ENCODE measurements at places on chromosomes 16 and 17.

- no peak for DNase-seq
Observed at GRCh38 chr16:86773354-86773715, 195.0 kb downstream of the FOXL1 start.

DNA sequence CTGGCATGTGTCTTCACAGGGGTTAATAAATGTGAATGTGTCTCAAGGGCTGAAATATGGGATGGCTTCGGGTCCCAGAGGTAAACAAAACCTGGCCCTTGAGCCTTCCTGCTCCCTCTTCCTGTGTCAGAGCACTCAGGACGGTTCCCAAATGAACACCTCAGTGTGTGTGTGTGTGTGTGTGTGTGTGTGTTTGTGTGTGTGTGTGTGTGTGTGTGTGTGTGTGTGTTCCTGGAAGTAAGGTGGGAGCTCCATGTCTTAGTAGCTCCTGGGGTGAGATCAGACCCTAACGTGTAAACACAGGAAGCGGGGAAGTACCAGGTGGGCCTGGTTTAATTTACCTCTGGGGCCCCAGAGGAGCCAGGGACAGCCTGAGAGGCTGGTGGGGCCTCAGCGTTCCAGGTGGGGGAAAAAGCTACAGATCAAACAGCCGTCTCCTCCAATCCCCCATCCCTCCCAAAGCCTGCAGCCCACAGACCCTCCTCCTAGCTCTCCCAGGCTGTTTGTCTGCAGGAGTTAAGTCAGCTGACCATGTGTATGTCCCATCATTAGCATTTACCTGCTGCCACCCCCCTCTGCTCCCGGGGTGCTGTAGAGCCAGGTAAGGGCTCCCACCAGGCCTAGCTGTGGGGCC is 6.1 kb downstream of the KIF19 start:
- DNase-seq = no peak

DNA sequence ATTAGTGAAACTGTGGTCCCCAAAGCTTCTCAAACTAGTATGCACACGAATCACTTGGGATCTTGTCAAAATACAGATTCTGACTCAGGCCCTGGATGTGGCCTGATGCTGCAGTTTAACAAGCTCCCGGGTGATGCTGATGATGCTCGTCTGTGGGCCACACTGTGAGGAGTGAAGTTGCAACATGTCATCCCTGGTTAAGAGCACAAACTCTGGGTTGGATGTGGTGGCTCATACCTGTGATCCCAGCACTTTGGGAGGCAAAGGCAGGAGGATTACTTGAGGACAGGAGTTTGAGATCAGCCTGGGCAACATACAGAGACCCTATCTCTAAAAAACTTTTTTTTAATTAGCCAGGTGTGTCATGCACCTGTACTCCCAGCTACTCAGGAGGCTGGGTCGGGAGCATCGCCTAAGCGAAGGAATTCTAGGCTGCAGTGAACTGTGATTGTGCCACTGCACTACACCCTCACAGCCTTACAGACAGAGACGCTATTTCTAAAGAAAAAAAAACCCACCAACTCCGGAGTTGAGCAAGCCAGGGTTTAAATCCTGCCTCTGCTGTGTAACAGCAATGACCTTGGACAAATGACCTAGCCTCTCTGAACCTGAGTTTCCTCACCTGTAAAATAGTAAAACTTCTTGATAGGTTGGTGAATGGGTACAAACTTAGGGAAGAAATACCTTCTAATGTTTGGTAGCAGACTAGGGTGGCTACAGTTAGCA is 24.4 kb upstream of the ABAT start:
- no peak for DNase-seq

GRCh38 chr16:17362183-17362582 is 108.6 kb downstream of the XYLT1 start:
- no peak for DNase-seq

GRCh38 chr16:64773184-64773583 is 348.7 kb downstream of the CDH11 start:
- no peak for DNase-seq

- no peak for DNase-seq
Observed at GRCh38 chr17:21291357-21291756, 6.8 kb downstream of the MAP2K3 start.

GRCh38 chr16:83345846-83346640 is 461.7 kb upstream of the HSBP1 start:
- no peak for DNase-seq

GRCh38 chr16:62298600-62298999 is 262.4 kb upstream of the CDH8 start:
- DNase-seq = no peak

DNA sequence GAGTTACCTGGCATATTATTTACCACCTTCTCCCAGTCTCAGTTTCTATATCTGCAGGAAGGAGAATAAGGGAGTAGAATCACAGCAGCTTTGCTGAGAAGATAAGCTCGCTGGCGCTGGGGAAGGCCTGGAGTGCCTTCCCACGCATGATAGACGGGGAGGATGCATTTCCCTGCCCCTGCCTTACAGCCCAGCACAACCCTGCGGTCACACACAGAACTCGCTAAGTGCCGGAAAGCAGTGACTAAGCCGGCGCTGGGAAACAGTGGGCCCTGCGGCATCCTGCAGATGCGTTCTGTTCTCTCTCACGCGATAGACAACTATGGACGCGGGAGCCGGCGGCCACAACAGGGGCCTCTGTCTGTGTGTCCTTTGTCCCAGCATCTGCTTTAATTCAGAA is 4.8 kb downstream of the CA5A start:
- no peak for DNase-seq

GRCh38 chr17:77593081-77593480 is 365.4 kb upstream of the TNRC6C start:
- no peak for DNase-seq
